Thoracic aorta (tissue), 2 donors: ENCODE measurements at places on chromosomes 7 and 10. TPM values are rescaled to one million over a fixed set of nuclear protein-coding genes. Genes with fewer than 3 reads are reported as not detected.

GRCh38 chr10:34824870-34825269 lies 9.8 kb upstream of the PARD3 start:
- no peak overlapping the region for H3K4me3 ChIP-seq
- no peak for DNase-seq
- no peak overlapping the region for H3K27ac ChIP-seq
- no peaks in the 10 kb centered on the region for H3K36me3 ChIP-seq

Gene DPCD
- 22.9 TPM for total RNA-seq

Gene EPO
- not detected for total RNA-seq

- no peak for DNase-seq
- H3K4me3 ChIP-seq: no peak overlapping the region
- H3K4me1 ChIP-seq: no peaks in the 10 kb centered on the region
- no peaks in the 10 kb centered on the region for H3K27me3 ChIP-seq
- H3K27ac ChIP-seq: no peak overlapping the region
Observed at GRCh38 chr7:147857152-147858140, 733.1 kb upstream of the C7orf33 start.

DNA sequence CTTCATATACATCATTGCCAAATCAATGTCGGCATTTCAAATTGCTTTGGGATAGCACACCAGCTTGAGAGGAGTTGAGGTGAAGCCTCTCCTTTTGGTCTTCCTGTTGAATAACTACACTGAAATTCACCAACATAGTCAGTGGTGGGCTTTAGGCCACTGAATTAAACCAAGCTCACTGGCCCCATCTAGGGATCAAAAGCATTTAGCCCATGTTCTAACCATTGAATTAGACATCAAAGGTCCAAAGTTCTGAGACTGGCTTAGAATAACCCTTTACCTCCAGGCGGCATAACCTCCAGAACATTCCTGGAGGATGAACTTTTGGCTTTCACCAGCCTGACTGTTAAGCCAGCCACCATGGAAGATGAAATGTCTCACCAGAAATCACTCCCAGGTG lies 54.6 kb downstream of the BPGM start:
- peaks cover 39% of the 10 kb centered on the region for H3K4me1 ChIP-seq
- H3K36me3 ChIP-seq: no peaks in the 10 kb centered on the region
- H3K4me3 ChIP-seq: no peak overlapping the region
- no peaks in the 10 kb centered on the region for H3K27me3 ChIP-seq
- no peak overlapping the region for H3K27ac ChIP-seq

DNA sequence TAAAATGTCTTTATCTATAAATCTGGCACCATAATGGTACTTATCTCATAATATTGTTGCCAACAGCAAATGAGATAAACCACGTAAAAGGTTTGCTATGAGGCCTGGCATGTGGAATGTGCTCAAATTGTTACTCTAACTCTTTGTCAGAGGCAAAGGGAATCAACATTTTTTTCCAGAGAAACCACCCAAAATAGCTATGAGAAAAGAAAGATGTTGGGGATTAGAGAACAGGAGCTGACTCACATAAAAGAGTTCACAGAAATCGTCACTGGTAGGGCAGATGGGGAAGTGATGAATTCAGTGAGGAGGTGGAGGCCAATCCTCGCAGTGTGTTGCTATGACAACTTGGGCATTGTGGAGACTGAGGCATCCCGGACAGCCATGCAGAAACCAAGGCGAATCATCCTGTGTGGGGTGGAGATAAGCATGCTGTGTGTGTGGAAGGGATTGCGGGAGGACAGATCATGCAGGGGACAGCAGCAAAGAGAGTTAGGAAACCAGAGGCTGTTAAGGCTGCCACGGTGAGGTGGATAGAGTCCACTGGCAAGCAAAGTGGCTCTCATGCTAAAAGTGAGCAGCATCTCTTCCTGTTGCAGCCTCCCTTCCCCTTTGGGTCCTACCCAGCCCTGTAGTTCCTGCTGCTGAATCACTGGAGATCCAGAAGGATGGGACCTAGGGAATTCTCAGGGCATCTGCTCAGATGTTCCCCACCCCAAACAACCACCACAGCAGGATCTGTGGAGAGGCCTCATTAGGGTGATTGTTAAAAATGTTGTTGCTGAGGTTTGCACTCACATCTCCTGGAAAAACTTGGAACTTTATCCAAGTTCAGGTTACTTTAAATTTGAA lies 103.9 kb downstream of the CUBN start:
- peaks cover 28% of the 10 kb centered on the region for H3K4me1 ChIP-seq
- no peaks in the 10 kb centered on the region for H3K36me3 ChIP-seq
- no peak overlapping the region for H3K4me3 ChIP-seq
- H3K27ac ChIP-seq: peak overlapping the region; percentile 55

DNA sequence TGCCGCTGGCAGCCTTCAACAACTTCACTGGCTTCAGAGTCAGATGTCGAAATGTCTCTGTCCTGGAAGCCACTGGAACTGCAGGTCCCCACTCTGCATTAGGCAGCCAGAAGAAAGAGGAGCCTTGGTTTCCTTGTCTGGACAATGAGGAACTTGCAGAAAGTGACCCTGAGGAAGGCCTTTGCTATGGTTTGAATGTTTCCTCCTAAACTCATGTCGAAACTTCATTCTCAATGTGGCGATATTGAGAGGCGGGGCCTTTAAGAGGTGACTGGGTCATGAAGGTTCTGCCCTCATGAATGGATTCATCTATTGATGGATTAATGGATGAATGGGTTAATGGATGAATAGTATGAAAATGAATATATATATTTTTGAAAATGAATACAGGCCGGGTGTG lies 61.6 kb upstream of the GPR26 start:
- no peaks in the 10 kb centered on the region for H3K4me1 ChIP-seq
- no peaks in the 10 kb centered on the region for H3K36me3 ChIP-seq
- H3K4me3 ChIP-seq: no peak overlapping the region
- H3K27ac ChIP-seq: no peak overlapping the region
- no peak for DNase-seq

DNA sequence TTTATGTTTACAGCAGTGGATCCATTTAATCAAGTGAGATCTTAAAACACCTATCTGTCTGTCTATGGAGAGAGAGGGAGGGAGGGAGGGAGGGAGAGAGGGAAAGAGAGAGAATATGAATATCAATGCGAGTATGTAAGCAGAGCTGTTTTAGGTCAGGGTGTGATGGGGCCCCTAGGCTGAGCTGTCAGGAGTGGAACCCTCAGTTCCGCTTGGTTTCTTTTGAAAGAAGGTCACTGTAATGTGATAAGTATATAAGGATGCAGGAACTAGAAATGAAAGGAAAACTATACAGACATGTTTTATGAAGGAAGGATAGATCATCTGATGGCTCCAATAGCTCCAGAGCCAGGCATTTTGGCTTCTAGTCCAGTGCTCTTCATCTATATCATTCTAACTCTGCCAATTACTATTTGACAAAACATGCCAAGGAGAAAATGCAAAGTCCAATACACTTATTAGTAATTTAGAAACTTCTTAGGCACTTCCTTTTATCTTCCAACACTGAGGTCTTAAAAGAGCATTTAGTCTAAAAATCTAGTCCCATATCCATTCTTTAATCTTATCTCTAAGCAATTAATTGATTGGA lies 70.3 kb downstream of the NRCAM start:
- H3K27me3 ChIP-seq: no peaks in the 10 kb centered on the region
- no peak overlapping the region for H3K27ac ChIP-seq
- no peaks in the 10 kb centered on the region for H3K4me1 ChIP-seq
- no peak overlapping the region for H3K4me3 ChIP-seq
- no peak for DNase-seq

DNA sequence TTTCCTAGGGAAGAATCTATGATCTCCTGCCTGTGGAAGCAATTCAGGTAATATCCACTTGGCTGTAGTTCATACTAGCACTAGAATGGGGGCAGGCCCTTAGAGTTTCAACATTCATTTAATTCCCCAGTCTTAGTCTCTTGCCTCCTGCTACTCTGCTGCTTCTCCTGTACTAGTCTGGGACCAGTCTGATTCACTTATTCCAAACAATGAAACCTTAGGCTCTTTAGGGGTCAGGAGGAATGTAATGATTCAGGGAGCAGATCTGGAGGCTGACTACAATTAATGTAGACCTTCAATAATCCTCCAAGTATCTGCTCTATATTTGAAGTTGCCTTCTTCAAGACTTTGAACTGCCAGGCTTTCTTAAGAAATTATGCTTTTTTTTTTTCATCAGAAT lies 101.8 kb downstream of the GNAT3 start:
- H3K27me3 ChIP-seq: no peaks in the 10 kb centered on the region
- no peaks in the 10 kb centered on the region for H3K4me1 ChIP-seq
- H3K4me3 ChIP-seq: no peak overlapping the region

Gene CXCL12
- 149 TPM for total RNA-seq

Gene MKX
- 2.7 TPM for total RNA-seq

DNA sequence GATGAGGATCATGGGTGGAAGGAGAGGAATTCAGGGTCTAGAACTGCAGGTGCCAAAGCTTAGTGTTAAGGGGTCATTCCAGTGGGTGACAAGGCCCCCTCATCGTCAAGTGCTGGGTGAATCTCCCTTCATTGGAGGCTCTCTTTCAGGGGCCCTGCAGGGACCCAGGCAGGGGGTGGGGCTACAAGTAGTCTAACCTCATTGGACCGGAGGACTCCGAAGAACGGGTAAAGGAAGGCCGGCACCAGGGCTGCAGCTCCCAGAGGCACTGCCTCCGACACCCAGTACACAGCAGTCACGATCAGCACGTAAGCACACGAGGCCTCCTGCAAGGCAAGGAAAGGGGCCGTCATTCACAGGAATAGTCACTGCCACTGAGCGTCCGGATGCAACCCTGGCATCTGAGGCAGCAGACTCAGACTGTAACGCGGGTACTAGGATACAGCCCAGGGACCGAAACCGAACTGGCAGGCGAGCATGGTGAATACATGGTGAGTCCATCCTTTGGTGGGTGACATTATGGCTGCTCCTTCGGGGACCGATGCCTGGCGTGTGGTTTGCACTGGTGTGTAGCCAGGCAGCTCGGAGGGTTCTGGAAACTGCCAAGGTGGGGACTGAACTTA lies 6.7 kb downstream of the SLC13A4 start:
- peaks cover 12% of the 10 kb centered on the region for H3K4me1 ChIP-seq
- no peak for DNase-seq
- H3K27me3 ChIP-seq: no peaks in the 10 kb centered on the region
- H3K36me3 ChIP-seq: no peaks in the 10 kb centered on the region

GRCh38 chr7:121557034-121557892 lies 161.2 kb upstream of the FAM3C start:
- no peaks in the 10 kb centered on the region for H3K4me1 ChIP-seq
- DNase-seq: no peak
- H3K27ac ChIP-seq: no peak overlapping the region
- no peaks in the 10 kb centered on the region for H3K36me3 ChIP-seq
- no peak overlapping the region for H3K4me3 ChIP-seq

DNA sequence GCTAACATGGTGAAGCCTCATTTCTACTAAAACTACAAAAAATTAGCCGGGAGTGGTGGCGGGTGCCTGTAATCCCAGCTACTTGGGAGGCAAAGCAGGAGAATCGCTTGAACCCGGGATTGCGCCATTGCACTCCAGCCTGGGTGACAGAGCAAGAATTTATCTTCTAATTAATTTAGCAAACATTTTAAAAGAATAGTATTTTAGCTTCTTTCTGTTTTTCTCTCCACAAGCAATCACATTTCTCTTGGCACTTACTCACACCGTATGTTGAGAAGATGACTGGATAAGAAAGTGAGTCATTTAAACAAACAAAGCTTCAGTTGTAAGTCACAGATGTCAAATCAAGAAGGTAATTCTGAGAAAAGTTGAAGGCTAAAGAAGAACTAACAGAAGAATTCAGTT lies 264.0 kb downstream of the ARL4A start:
- H3K4me3 ChIP-seq: no peak overlapping the region
- no peaks in the 10 kb centered on the region for H3K36me3 ChIP-seq
- H3K4me1 ChIP-seq: no peaks in the 10 kb centered on the region
- no peak for DNase-seq

- H3K27ac ChIP-seq: no peak overlapping the region
- no peaks in the 10 kb centered on the region for H3K36me3 ChIP-seq
- H3K27me3 ChIP-seq: no peaks in the 10 kb centered on the region
- H3K4me3 ChIP-seq: no peak overlapping the region
Observed at GRCh38 chr10:82572744-82573143, 697.8 kb downstream of the NRG3 start.

GRCh38 chr10:14904316-14904732 lies 25.7 kb downstream of the SUV39H2 start:
- DNase-seq: no peak
- no peak overlapping the region for H3K27ac ChIP-seq
- no peaks in the 10 kb centered on the region for H3K27me3 ChIP-seq
- H3K4me3 ChIP-seq: no peak overlapping the region
- H3K4me1 ChIP-seq: no peaks in the 10 kb centered on the region
- no peaks in the 10 kb centered on the region for H3K36me3 ChIP-seq

- DNase-seq: no peak
- no peaks in the 10 kb centered on the region for H3K4me1 ChIP-seq
- H3K27me3 ChIP-seq: no peaks in the 10 kb centered on the region
- H3K36me3 ChIP-seq: peaks cover 3% of the 10 kb centered on the region
Observed at GRCh38 chr10:103333934-103334520, 16.9 kb downstream of the PCGF6 start.

- no peak overlapping the region for H3K27ac ChIP-seq
- H3K4me1 ChIP-seq: peaks cover 56% of the 10 kb centered on the region
- peaks cover 33% of the 10 kb centered on the region for H3K36me3 ChIP-seq
- DNase-seq: no peak
Observed at GRCh38 chr7:94397722-94398121, 3.0 kb downstream of the COL1A2 start.

DNA sequence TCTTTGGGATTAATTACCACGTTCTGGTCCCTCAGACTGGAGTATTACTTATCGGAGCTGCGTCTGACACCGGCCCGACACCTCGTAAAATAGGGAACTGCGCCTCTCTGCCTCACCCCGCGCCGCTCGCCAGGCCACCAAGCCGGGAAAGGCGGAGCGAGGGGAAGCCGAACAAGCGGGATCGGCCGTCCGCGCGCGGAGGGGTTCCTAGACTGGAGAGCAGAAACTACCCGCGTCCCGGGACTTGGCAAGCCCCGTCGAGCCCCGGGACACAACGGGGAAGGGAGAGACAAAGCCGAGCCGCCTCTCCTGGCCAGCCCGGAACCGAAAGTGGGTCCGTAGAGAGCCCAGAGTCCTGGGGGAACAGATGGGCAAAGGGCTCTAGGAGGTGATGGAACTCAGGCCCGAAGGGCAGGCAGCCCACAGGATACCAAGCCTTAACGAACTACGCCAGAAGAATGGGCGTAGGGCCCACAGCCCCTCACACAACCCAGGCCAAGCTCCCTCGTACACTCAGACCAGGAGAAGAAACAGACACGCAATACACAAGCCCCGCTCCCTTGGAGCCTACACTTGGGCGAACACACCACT lies 6.5 kb downstream of the LBX1 start:
- DNase-seq: no peak
- no peaks in the 10 kb centered on the region for H3K36me3 ChIP-seq
- H3K4me3 ChIP-seq: peak overlapping the region; percentile 69
- H3K27ac ChIP-seq: no peak overlapping the region
